ENCODE measurements at places on chromosomes 13 and 19.
A peak's percentile ranks its signal among the peaks of the same experiment; 100 is the strongest.

DNA sequence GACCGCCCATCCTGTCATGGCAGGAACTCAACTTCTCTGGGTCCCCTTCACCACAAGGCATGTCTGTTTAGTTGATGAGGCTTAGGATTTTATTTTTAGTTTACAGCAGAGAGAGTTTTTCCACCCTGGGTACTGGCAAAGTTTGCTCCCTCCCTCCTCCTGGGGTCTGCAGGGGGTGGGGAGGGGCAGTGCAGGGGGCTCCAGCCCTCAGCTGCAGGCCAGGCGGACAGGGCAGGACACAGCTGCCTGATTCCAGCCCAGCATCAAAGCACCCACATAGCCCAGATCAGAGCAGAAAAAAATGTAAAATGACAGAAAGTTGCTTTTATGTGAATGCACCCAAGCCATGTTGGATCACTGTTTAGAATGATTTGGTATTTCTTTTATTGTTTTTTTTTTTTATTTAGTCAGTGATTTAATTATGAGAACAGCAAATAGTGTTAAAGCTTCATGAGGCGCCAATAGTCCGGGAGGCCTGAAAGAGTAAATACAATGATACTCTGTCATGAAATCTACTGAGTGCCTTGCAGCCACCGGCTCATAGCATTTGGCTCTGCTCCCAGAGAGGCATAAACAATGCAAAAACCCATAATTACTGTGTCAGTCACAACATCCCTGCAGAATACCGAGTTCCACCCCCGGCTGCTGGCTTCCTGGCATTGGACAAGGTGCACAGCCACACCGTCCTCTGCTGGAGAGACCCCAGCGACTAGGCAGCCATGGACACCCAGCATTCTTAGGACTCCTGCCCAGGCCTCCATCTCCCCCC lies 923.5 kb downstream of the UQCRFS1 start:
- 0 out of 2 replicates have a peak overlapping the region, but pooled peaks have one; percentile 3 for H3K27ac ChIP-seq
- H3K4me1 ChIP-seq: peaks cover 11% of the 10 kb centered on the region
- no peaks in the 10 kb centered on the region for H3K27me3 ChIP-seq
- H3K4me3 ChIP-seq: no peak overlapping the region
- DNase-seq: no peak

GRCh38 chr13:79097201-79097600 lies 308.9 kb downstream of the RBM26 start:
- no peaks in the 10 kb centered on the region for H3K36me3 ChIP-seq
- no peak overlapping the region for H3K4me3 ChIP-seq
- DNase-seq: no peak
- H3K4me1 ChIP-seq: no peaks in the 10 kb centered on the region

GRCh38 chr13:23778879-23779278 lies 110.3 kb downstream of the MIPEP start:
- no peak for DNase-seq
- H3K27ac ChIP-seq: no peak overlapping the region
- H3K36me3 ChIP-seq: no peaks in the 10 kb centered on the region
- no peak overlapping the region for H3K4me3 ChIP-seq
- H3K4me1 ChIP-seq: no peaks in the 10 kb centered on the region

- peak; percentile 28 for DNase-seq
- no peaks in the 10 kb centered on the region for H3K36me3 ChIP-seq
- no peak overlapping the region for H3K27ac ChIP-seq
- H3K4me1 ChIP-seq: no peaks in the 10 kb centered on the region
- no peaks in the 10 kb centered on the region for H3K27me3 ChIP-seq
Observed at GRCh38 chr19:6800991-6801484, 28.5 kb downstream of the VAV1 start.

GRCh38 chr19:43395561-43395960 lies 19.1 kb upstream of the TEX101 start:
- no peak overlapping the region for H3K27ac ChIP-seq
- H3K4me1 ChIP-seq: no peaks in the 10 kb centered on the region
- H3K36me3 ChIP-seq: no peaks in the 10 kb centered on the region
- no peak for DNase-seq
- H3K4me3 ChIP-seq: no peak overlapping the region

GRCh38 chr13:31063772-31064171 lies 97.9 kb downstream of the HSPH1 start:
- no peaks in the 10 kb centered on the region for H3K4me1 ChIP-seq
- H3K4me3 ChIP-seq: no peak overlapping the region
- DNase-seq: no peak
- H3K36me3 ChIP-seq: no peaks in the 10 kb centered on the region
- no peak overlapping the region for H3K27ac ChIP-seq

- H3K36me3 ChIP-seq: no peaks in the 10 kb centered on the region
- H3K4me3 ChIP-seq: no peak overlapping the region
- H3K27me3 ChIP-seq: no peaks in the 10 kb centered on the region
- H3K4me1 ChIP-seq: no peaks in the 10 kb centered on the region
- no peak overlapping the region for H3K27ac ChIP-seq
- DNase-seq: no peak
Observed at GRCh38 chr13:74560325-74560724, 426.1 kb upstream of the KLF12 start.

DNA sequence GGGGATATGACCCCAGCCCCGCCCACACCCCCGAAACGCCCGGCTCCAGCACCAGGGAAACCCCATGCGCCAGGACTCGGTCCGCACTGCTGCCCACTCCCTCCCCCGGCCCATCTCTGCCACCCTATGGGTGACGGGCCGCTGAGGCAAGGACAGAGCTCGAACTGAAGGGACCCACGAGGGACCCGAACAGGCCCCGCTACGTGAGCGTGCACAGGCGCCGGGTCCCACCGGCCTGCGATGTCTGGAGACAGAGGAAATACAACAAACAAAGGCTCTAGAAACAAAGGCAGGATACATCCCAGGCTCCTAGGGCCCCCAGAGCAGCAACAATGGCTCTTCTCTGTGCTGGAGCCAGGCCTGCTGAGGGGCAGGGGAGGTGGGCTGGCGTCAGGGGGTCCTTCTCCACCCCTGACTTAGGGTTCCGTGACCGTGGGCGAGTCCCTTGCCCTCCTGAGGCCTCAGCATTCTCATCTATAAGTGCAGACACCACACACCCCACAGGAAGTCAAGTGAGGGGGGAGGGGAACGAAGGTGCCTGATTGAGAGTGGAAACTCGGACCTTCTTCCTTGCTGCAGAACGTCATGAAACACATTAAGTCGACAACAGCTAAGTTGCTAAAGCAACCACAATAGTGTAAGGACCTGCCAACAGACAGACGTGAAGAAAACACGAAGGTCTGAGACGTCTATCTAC lies 3.1 kb downstream of the ABHD17A start:
- H3K4me1 ChIP-seq: peaks cover 22% of the 10 kb centered on the region
- H3K4me3 ChIP-seq: no peak overlapping the region
- no peak for DNase-seq
- 0 out of 2 replicates have a peak overlapping the region, but pooled peaks have one; percentile 39 for H3K27ac ChIP-seq

DNA sequence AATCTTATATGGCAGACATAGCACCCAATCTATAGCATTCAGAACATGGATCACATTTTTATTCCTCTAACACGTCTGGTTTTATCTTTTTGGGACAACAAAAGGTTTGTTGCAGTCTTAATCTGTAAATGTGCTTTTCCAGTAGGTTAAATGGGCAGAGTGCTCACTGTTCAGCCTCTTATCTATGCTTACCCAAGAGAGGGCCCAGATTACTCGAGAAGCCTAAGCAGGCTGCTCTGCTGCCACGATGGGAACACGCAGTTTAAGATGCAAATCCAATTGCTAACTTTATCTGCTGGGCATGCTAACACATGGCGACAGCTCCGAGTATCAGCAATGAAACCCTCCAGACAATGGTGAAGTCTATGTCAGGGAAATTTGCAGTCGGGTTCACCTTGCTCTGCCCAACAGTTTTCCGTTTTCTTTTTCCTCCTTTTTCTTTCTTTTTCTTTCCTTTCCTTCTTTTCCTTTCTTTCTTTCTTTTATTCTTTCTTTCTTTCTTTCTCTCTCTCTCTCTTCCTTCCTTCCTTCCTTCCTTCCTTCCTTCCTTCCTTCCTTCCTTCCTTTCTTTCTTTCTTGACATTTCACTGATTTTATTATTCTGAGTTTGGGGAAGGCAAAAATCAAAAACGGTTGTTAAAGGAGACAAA lies 115.3 kb downstream of the RBM26 start:
- H3K4me1 ChIP-seq: no peaks in the 10 kb centered on the region
- no peak overlapping the region for H3K27ac ChIP-seq
- no peak for DNase-seq
- no peaks in the 10 kb centered on the region for H3K36me3 ChIP-seq
- no peak overlapping the region for H3K4me3 ChIP-seq

- H3K36me3 ChIP-seq: no peaks in the 10 kb centered on the region
- DNase-seq: no peak
- H3K27ac ChIP-seq: peak within 1 kb of the TSS; percentile 5
- peaks cover 26% of the 10 kb centered on the region for H3K4me1 ChIP-seq
Observed at GRCh38 chr19:39514840-39515550, at the start of gene SELENOV. Gene SELENOV, plus strand, starts transcription at chr19:39515139. Its CDS starts 74 bp downstream, at chr19:39515213.

- H3K27ac ChIP-seq: no peak overlapping the region
- peaks cover 4% of the 10 kb centered on the region for H3K4me1 ChIP-seq
- no peak for DNase-seq
- no peaks in the 10 kb centered on the region for H3K27me3 ChIP-seq
- no peak overlapping the region for H3K4me3 ChIP-seq
Observed at GRCh38 chr19:33249740-33250366, 24.2 kb upstream of the SLC7A10 start.

GRCh38 chr13:39263033-39263432 lies 224.8 kb downstream of the NHLRC3 start:
- H3K27me3 ChIP-seq: no peaks in the 10 kb centered on the region

DNA sequence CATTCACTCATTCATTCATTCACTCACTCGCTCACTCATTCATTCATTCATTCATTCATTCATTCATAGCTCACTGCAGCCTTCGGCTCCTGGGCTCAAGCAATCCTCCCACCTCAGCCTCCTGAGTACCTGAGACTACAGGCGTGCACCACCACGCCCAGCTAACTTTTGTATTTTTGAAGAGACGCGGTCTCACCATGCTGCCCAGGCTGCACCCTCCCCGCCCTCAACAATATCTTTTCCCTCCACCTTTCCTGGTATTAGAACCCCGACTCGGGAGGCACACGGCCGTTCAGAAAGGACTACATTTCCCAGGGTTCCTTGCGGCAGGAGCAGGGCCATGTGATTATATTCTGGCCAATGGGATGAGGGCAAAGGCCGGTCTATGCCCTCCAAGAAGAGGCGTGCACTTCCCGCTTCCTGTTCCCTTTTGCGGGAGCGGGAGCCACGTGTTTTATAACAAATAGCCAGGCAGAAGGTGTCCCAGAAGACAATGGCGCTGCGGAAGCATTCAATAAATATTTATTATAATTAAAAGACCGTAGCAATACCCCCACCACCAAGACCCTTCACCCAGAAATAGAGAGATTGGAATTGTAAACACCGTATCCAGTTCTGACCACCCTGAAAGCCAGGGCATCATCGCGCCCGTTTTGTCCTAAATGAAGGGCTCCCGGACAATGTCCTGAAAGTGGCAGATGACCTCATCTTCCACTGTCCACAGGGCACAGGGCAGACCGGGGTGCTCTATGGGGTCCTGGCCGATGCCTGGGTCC lies 15.9 kb downstream of the TICAM1 start:
- H3K4me3 ChIP-seq: peak overlapping the region; percentile 24
- H3K4me1 ChIP-seq: peaks cover 8% of the 10 kb centered on the region
- peak overlapping the region; percentile 67 for H3K27ac ChIP-seq
- H3K36me3 ChIP-seq: no peaks in the 10 kb centered on the region
- peak; percentile 41 for DNase-seq

DNA sequence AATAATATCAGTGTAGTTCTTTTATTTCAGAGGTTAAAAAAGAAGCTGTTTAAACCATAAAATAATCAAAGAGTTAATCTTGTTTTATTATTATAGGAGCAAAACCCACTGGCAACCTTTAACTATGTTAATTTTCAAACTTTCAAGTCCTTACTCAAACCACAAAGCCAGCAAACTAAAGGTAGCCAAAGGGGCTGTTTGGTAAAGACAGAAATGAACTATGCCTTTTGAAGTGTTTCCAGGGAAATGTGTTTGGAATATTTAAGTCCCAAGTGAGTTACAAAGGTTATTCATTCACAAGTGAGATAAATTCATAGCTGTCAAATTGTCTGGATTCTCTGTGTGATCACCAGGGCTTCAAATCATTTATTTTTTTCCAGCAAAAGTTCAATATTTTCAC lies 264.7 kb downstream of the MZT1 start:
- H3K27ac ChIP-seq: no peak overlapping the region
- H3K4me1 ChIP-seq: no peaks in the 10 kb centered on the region
- H3K36me3 ChIP-seq: no peaks in the 10 kb centered on the region
- DNase-seq: no peak

- no peaks in the 10 kb centered on the region for H3K27me3 ChIP-seq
- H3K4me1 ChIP-seq: no peaks in the 10 kb centered on the region
- no peak overlapping the region for H3K4me3 ChIP-seq
- no peak for DNase-seq
- no peak overlapping the region for H3K27ac ChIP-seq
Observed at GRCh38 chr13:107020393-107020792, 452.5 kb upstream of the ARGLU1 start.

- H3K27ac ChIP-seq: no peak overlapping the region
- H3K36me3 ChIP-seq: peaks cover 36% of the 10 kb centered on the region
- no peaks in the 10 kb centered on the region for H3K27me3 ChIP-seq
- peaks cover 25% of the 10 kb centered on the region for H3K4me1 ChIP-seq
Observed at GRCh38 chr19:34220472-34221063, 33.8 kb upstream of the GARRE1 start.

- H3K27ac ChIP-seq: no peak overlapping the region
- no peaks in the 10 kb centered on the region for H3K36me3 ChIP-seq
- no peak for DNase-seq
- no peak overlapping the region for H3K4me3 ChIP-seq
- H3K27me3 ChIP-seq: no peaks in the 10 kb centered on the region
Observed at GRCh38 chr13:94352057-94352456, 127.4 kb downstream of the DCT start.

DNA sequence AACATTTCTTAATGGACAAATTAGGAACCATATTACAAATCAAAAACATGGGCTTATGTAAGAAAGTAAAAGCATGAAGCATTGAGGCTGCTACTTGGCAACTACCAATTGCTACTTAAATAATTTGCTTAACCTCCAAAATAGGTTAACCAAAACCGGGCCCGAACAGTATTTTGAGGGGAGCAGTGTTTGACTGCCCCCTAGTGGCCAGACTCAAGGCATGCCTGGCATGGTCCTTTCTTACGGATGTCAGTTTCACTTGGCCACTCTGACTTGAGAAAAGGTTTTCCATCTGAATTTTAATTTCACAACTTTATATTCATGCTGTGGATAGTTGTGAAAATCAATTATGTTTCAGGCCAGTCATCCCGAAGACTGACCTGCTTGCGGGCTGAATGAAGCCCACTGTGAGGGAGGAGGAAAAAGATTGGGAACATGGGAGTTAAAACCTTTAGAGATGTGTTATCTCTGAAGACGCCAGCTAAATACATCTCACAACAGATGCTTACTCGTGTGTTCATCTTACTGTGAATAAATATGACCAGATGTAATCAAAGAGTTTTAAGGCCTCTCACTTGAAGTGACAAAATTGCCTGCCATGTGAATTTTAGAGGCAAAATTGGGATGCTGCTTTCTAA lies 2.9 kb downstream of the RXFP2 start:
- peak; percentile 22 for DNase-seq
- H3K4me3 ChIP-seq: no peak overlapping the region
- no peaks in the 10 kb centered on the region for H3K4me1 ChIP-seq
- H3K27ac ChIP-seq: no peak overlapping the region
